Stimulated activated CD4-positive, alpha-beta T cell treated with anti-CD3 and anti-CD28 coated beads, Interleukin-2, amount 100 ng/mL, for 48 hours (primary cell): ENCODE measurements at places on chromosomes 2 and 18.

DNA sequence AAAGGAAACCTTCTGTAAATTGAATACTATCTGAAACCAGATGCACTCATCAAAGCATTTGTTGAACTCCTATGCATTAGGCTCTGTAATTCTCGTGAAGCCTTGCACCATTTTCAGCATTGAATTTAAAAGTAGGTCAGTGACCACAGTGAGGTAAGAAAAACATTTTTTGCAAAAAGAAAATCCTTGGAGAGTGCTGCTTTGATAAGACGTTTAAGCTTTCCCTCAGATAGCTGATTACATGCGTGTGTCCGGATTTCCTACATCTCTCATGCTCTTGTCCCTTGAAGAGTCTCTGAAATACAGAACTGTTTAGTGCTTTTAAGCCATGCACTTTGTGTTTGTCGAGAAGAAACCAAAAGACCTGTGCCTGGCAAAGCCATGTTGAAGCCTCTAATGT lies 113.6 kb downstream of the FMNL2 start:
- DNase-seq = no peak

GRCh38 chr2:155412598-155412997 lies 714.1 kb downstream of the KCNJ3 start:
- no peak for DNase-seq

GRCh38 chr2:109512076-109512475 lies 101.7 kb downstream of the SEPTIN10 start:
- no peak for DNase-seq

- DNase-seq = no peak
These were observed 92.9 kb upstream of the SLC14A2 start for GRCh38 chr18:45522371-45522770.
